ENCODE measurements at places on chromosomes 6 and 20.

DNA sequence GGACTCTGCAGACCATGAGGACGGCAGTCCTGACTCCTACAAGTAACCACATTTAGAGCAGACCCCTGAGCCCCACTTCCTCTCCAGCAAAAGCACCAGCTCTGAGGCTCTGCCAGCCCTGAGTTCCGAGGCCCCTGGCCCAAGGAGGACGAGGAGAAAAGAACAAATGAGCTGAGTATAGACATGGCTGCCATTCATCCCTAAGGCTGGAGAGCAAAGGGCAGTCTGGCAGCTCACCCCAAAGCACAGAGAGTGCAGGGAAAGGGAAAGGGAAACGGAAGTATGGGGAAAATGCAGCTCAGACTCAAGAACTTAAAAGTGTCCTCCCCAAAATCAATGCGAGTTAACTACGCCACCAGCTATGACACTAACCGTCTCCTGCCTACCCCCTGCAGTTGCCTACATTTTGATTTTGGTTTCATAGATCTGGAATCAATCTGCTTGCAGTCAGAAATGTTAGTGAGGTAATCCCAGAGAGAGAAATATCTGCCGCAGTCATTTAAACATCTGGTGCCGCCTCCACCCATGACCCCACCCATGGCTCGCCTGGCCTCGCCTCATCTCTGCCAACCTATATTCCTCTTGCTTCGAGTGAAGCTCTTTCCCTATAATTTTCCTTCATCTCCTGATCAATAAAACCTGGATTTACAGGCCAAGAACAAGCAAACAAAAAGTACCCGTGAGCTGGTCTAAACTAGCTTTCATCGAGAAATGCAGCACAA, 49.6 kb upstream of the AFDN start:
- DNase-seq: no peak

- no peak for DNase-seq
Observed at GRCh38 chr6:132392792-132393191, 8.5 kb downstream of the MOXD1 start.

- DNase-seq: no peak
Observed at GRCh38 chr20:20778676-20779075, 66.2 kb upstream of the RALGAPA2 start.

DNA sequence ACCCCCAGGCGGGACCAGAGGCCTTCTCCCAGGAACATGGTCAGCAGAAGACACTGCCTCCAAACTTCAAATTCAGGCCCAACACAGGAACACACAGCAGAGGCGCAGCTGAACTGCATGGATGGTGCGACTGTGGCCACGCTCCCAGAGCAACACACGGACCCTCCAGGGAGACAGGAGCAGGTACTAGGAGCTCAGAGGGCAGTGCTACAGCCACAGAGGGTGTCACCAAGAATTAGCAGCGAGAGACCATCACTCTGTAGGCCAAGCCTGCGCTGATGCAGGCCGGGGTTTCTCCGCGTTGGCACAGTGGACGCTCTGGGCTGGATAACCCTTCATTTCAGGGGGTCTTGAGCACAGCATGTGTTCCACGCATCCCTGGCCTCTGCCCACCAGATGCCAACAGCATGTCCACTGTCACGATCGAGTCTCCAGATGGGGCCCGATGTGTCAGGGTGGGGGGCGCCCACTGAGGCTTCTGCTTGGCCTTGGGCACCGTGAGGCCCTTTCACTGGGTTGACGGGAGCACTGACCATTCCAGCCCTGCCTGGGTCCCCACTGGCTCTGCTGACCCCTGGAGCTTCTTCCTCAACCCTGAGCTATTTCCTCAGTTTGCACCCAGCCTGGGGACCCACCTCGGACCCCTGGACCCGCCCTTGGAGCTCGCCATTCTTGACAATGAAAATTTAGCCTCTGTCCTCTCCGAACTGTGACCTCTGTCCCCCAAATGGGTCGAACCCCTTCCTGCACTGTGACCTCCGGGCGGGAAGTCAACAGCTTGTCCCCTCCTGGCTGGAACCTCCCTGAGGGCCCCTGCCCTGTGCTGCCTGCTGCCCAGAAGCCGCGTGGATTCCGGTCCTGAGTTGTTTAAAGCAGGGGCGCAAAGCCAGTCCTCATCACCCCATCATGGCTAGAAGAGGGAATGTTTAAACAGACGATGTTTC, 239.4 kb downstream of the DLL1 start:
- DNase-seq: no peak

DNA sequence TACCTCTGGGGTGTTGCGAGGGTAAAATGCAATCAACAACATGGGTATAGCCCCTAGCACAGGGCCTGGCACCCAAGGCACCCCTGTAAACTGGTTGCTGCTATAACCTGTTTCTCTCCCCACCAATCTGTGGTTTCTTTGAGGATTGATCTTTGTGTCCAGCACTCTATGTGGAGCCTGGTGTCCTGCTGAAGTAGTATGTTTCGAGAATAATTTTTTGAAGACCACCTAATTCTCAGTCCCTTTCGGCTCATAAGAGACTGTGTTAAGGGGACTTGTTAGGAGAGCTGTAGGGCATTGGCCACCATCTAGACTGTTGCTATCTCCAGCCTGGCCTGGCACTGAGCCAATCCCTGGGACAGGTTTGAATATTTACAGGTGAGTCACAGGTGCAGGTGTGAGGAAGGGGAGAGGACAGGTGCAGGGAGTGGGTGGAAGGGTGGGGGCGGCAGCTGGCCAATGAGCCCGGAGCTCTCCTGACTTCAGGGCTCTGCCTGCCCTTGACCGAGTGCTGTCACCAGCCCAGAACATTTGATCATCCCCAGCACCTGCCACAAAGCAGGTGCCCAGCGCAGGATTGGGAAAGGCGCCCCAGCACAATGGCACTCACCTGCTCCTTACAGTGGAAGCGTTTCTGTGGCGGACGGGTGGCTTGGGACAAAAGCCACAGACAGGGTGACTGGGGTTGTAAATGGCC, 8.1 kb upstream of the C20orf144 start:
- no peak for DNase-seq
